ENCODE measurements at places on chromosomes 1 and 21.

DNA sequence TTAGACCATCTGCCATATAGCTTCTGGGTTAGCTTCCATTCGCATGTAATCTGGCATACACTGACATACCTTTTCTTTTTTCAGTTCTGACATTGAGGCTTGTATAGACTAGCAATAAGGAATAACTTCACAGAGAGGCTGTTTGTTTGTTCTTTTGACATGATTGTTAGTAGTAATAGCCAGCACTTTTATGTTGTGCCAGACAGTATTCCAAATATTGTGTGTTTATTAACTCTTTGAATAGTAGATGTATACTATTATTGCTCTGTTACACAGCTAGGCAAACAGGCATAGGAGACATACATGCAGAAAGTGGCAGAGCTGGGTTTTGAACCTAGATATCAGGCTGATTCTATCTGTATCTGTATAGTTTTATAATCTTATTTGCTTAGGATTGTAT is 12.6 kb downstream of the SMG7 start:
- DNase-seq, result no peak

GRCh38 chr1:224559981-224560728 is 56.0 kb upstream of the CNIH3 start:
- no peak for DNase-seq

- no peak for DNase-seq
Measured at GRCh38 chr1:220001095-220001501, 45.2 kb downstream of the EPRS1 start.

DNA sequence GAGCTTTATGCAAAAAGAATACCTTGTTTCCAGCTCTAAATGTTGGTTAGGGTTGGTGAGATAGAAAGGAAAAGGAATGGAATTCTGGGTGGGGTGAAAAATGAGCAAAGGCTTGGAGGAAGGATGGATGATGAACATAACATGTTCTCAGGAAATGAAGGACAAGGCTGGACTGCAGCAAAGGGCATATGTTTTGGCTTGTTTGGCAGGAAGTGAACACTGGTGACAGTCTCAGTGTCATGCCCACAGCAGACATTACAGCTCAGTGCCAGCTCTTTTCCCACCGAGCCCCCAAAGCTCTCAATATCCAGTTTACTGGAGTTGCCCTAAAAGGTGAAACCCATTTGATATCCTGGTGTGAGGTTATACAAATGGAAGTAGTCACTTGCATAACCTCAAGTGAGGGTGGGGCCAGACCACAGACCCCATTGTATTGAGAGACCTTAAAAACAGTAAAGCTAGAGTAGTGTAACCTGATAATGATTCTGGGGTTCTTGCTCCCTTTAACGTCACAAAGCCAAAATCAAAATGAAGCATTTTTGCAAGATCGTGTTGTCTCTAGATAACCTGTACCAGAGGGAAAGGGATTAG is 270.6 kb downstream of the NFIA start:
- no peak for DNase-seq

- no peak for DNase-seq
Measured at GRCh38 chr1:168939110-168939946, 167.2 kb upstream of the ATP1B1 start.

DNA sequence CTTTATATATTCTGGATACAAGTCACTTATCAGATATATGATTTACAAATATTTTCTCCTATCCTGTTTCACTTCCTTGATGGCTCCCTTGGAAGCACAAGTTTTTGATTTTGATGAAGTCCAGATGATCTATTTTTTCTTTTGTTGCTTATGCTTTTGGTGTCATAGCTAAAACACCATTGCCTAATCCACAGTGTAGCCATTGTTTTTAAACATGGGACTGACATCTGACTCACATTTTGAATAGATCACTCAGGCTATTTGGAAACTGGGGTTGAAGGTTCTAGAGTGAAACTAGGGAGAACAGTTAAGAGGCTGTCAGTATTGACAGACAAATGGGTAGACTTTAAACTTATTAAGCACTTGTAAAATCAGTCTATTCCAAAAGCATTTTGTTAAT is 16.6 kb downstream of the AK4 start:
- no peak for DNase-seq

DNA sequence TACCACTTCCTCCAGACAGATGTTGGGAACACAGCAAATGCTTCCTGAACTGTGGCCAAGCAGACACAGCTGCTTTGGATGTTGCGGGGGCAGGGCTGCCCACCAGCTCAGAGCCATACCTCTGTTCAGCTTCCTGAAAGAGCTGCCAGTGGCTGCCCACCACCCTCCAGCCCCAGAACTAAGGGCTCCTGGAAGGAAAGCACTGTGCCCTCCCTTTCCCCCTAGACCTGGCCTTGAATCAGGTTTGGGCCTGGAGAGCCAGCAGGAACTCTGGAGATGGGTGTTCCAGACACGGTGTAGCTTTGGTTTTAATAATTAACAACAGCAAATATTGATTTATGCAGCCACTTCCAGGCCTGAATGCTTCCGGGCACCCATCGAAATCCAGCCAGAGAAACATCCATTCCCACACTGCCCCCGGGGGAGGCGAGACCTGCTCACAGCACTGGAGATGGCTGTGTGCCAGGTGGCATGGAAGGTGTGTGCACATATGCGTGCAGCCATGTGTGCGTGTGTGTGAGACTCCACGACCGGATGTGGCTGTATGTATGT is 45.7 kb downstream of the RAP1GAP start:
- DNase-seq, result no peak

GRCh38 chr1:96688767-96689166 is 32.8 kb upstream of the PTBP2 start:
- DNase-seq, result no peak

- DNase-seq, result no peak
Measured at GRCh38 chr1:65525266-65526048, 105.0 kb downstream of the LEPR start.

DNA sequence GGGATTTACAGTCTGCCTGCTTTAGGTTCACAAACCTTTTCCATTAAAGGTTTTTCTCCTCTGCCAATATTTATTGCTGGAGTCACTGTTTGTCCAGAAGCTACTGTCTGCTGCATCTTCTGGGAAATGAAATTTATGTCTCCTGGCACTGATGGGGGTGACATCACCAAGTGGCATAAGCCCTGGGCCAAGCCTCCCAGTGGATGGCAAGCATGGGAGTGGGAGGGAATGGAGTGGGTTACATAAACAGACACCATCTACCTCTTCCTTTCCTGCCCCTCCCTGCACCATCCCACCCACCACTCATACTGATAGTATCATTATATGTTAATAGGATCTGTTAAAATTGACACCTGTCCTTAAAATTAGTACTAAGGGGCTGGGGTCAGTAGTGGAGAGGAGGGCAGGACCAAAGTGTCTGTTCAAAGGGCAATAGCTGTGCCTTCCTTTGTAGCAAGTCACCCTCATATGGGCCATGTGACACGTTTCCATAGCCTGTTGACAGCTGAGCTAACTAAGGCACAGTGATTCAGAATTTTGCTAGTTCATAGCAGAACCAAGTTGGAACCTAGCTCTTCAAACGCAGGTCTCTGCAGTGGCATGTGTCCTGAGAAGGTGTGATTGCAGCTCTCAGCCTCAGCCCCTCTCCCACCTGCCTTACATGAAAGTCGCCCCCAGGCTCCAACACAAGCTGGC is 71.0 kb downstream of the MAB21L3 start:
- no peak for DNase-seq

GRCh38 chr1:14738235-14738634 is 139.8 kb downstream of the KAZN start:
- DNase-seq, result no peak

DNA sequence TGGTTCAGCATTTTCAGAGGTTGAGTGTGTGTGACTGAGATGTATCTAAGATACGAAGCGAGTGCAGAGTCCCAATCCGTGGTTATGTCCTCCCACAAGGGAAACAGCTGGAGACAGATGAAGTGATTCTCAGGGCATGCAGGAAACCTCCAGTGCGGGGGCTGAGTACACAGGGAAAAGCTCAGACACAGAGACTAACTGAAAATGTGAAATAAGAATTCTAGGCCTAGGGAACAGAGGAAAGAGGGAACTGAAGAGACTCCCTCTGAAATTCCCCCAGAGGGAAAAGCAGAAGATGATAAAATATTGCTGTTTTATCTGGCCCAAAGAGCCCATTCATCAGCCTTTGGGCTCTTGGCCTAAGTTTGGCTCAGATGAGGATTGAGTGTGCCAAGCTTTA is 116.8 kb downstream of the LRRC53 start:
- no peak for DNase-seq

GRCh38 chr1:154572468-154573167 is 5.0 kb downstream of the CHRNB2 start:
- no peak for DNase-seq

- no peak for DNase-seq
Measured at GRCh38 chr1:91765880-91766443, 120.0 kb downstream of the TGFBR3 start.

GRCh38 chr1:207703712-207704111 is 48.1 kb upstream of the CD46 start:
- DNase-seq, result no peak

All from SIG-M5 (cell line).